ENCODE measurements at places on chromosomes 12 and 14.

DNA sequence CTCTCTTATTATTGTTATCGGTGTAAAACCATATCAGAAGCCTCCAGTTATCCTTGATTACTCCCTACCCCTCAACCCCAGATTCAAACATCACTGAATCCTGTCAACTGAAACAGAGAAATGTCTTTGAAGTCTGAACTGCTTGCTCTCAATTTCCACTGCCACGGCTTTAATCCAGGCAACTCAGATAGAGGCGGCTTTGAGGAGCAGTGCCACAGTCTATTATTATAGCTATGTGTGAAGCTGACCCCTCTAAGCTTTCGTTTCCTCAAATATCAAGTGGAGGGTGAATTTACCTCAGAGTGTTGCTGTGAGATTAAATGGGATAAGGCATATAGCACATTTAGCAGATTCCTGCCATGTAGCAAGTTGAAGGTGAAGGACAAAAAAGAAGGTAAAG is 49.0 kb upstream of the PDE3A start:
- no peak for DNase-seq

DNA sequence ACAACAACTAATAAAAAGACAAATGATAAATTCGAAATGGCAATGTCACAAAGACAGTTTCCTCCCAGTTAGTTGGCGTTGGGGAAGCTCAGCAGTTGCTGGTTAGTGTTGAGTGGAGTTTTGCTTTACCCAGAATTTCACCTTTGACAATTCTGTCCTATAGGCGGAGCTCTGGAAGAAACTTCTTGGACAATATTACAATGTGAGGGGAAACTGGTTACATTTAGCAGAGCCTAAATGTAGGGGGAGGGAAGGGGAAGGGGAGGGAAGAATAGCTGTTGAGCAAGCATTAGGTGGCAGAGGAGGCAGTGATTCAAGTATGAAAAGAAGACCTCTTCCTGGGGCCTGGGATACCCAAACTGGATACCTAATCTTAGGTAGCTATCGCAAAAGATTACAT is 51.4 kb downstream of the BDKRB1 start:
- no peak for DNase-seq

GRCh38 chr12:116162071-116162470 is 115.4 kb downstream of the MED13L start:
- no peak for DNase-seq

- peak; percentile 54 for DNase-seq
Observed at GRCh38 chr12:96400631-96401075, 414 bp upstream of the CDK17 start.

DNA sequence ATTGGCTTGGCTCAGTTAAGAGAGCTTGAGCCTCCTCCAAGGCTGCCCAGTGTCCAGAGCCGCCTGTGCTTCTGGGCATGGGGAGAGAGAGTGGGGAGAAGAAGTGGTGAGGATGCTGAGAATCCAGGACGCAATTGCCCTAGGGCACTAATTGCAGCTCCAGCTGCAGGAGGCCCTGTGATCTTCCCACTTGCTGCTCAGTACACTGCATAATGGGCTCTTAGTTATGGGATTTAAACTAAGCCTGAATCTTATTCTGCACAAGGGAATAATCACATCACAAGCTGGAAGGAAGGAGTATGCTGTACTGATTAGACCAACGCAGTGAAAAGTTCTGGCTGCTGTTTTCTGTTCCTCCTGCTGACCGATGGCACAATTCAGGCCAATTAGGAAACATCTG is 101.0 kb upstream of the PRMT8 start:
- DNase-seq: no peak

DNA sequence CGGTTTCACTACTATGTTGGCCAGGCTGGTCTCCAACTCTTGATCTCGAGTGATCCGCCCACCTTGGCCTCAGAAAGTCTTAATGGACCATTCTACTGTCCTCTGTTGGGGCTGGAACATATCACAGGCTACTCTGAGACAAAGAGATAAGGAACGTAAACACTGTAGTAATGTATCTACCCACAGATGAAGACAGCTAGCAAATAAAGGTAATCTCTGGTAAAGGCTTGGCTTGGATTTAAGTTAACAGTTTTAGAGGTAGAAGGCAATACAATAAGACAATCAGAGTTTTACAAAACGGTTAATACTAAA is 44.6 kb upstream of the ISM2 start:
- no peak for DNase-seq

DNA sequence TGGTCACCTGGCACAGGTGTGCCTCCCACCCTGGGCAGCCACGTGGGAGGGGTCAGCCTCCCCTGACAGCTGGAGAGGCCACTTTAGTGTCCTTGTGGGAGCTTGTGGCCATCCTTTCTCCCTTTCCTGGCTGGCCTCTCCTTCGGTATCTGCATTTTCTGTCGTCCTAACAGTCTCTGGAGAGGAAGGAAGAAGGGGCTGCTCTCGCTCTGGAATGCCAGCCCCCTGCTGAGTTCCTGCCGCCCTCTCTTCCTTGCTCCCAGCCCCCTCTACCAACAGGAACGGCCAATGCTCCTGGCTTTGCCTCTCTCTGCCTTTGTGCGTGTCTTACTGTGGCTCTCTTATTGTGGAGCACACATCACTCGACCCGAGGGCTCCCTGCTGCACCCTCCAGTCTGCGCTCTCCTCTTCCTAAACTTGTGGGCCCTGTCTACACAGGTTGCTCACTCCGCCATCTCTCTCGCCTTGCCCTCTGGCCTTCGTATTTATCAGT is 70.8 kb downstream of the FBXL14 start:
- no peak for DNase-seq

DNA sequence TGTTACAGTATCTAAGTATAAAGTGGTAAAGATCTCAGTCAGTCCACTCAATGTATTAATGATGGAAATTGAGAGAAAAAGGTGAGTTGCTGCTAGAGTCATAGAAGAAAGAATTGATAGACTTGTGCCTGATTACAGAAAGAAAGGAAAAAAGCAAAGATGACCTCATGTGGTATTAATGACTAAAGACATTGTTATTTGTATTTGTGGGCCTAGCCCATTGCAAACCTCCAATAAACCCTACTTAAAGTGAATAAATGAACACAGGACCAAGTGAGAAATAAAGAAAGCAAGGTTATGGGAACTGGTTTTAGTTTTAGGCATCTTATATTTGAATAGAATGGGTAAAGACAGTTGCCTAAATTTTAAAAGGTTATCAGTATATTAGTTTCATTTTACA is 105.5 kb downstream of the SYT1 start:
- no peak for DNase-seq

- DNase-seq: no peak
Observed at GRCh38 chr12:122126342-122126635, 47.7 kb downstream of the IL31 start.

GRCh38 chr14:80944861-80945617 is 3.5 kb upstream of the CEP128 start:
- no peak for DNase-seq

DNA sequence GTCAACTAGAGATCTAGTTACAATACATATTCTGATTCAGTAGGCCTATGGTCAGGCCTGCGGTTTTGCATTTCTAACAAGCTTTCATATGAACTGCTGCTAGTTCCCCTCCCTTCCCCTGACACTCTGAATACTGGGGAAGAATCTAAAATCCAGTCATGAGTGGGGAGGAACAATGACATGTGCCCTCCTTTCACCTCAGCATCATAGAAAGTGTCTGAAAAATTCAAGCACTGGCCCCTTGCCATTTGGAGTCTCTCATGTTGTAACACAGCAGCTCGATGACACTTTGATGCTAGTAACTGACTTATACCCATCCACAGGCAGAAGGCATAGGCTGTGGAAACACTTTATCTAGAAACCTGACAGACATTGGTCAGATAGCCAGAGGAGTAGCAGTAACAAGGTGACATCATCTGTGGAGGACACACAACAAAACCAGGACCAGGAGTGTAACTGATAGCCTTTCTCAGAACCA is 161.9 kb upstream of the RASSF8 start:
- DNase-seq: no peak

DNA sequence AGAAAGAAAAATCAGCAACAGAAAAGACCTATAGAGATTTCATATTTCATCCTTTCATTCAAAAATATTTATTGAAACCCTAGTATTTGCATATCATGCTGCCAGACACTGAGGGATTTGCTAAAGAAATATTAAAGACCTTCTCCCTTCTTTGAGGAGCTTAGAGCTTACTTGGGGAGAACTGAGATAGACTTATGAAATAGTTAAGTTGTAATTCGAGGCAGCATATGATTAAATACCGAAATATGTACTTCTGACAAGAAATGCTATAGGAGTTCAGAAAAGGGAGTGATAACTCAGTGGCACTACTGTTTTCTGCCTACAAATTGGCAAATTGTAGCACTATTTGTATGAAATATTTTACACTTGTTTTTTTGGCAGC is 59.1 kb downstream of the PLXNC1 start:
- DNase-seq: no peak

GRCh38 chr14:38145142-38145541 is 62.6 kb upstream of the SSTR1 start:
- no peak for DNase-seq

GRCh38 chr14:94016446-94016976 is 9.6 kb upstream of the OTUB2 start:
- DNase-seq: no peak

DNA sequence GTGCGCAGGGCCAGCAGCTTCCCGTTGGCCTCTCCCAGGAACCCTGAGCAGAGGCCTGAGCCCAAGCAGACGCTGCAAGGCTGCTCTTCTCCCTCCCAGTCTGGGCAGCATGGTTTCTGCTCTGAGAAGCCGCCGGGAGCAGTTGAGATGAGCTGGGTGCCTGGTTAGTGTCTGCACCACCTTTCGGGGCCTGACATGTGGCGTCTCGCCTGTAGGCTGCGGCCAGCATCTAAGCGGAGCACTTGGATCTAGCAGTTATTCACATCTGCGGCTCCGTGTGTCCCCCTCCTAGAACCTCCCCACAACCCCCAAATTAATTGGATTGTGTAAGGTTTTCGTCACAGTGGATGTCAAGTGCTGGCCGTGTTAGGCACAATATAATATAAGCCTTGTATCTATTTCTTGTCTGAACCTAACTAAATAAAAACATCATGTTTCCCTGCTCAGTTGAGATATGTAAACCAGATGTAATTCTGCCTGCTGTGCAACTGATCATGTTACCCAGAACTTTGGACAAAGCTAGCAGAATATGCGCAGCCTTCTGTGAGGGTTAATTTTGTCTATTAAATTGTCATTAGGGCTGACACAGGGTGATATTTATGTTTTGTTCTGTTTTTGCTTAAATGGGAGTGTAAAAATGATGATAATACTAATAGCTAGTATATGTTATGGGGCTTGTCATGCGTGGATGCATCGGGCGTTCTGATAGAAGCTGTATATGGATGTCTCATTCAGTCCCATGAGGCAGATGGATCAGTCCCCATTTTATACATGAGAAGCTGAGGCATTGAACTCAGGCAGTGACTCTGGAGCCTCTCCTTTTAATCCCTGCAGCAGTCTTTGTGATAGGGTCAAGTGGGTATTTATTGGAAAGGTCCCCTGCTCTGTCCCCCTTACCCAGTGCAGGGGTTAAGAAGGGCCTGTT is 45.8 kb downstream of the ELK3 start:
- no peak for DNase-seq

DNA sequence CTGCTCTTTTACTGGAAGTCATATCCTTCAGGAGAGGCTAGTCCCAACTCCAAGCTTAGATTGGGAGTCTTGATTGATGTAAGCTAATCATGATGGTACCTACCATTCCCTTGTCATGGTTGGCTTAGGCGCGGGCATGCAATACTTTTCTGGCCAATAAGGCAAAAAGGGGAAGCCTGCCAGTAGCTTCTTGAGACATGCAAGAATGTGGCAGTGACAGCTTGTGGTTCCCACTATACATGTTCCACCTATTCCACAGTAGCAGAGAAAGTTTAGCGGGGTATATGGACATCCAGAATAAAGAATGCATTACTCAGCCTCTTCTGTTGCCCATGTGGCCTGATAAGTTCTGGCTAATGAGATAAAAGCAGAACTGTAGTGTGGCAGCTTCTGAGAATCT is 55.0 kb downstream of the AP5M1 start:
- DNase-seq: no peak

DNA sequence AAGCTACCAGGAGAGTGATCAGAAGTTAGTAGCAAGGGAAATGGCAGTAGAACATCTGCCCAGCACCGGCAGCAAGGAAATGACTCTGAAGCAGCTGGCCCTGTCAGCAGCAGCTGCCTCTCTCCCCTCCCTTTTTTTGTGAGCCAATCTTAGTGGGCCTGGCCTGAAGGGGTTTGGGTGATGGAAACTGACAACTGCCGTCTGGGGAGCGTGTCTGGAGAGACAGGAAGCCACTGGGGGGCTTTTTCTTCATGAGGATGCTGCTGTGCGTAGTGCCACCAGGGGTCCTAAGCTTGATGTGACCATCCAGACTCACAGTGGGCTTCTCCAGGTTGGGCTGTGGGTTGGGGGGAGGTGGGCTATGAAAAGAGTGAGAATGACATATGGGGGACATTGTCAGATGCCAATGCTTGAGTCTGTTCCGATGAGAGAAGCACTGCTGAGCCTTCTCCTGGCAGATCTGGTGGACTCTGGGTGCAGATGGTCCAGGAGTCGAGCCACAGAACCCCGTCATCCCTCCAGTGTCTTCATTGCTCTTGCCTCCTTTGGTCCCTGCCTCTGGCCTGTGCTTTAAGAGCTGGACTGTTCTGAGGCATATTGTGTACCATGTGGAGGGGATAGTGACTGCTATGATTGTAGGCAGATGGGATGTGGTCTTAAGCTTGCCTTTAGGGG is 87.6 kb upstream of the HIF1A start:
- DNase-seq: no peak

DNA sequence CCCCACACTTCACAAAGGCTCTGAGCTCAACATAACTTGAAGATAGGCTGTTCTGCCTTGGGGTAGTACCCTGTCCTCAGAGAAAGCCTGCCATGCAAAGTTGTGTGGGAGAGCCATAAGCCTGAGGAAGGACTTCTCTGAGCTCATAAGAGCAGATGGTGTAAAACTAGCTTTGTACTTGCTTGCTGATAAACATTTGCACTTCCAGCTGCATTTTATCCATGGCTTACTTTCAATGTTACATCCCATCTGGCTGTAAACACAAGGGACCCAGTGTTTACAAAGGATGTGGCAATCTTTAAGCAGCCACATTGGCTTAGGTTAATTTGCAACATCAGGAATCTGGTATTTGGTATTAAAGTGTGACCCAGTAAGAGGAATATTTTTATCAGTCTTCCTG is 258.1 kb downstream of the IPO8 start:
- DNase-seq: no peak

GRCh38 chr12:95944108-95944704 is 1.1 kb downstream of the AMDHD1 start:
- no peak for DNase-seq
